Stimulated activated naive CD8-positive, alpha-beta T cell treated with anti-CD3 and anti-CD28 coated beads, Interleukin-15, amount 100 ng/mL, for 72 hours (primary cell): ENCODE measurements at places on chromosomes 3 and 15.

GRCh38 chr3:169980055-169980454, 13.4 kb downstream of the SEC62 start:
- DNase-seq = no peak

DNA sequence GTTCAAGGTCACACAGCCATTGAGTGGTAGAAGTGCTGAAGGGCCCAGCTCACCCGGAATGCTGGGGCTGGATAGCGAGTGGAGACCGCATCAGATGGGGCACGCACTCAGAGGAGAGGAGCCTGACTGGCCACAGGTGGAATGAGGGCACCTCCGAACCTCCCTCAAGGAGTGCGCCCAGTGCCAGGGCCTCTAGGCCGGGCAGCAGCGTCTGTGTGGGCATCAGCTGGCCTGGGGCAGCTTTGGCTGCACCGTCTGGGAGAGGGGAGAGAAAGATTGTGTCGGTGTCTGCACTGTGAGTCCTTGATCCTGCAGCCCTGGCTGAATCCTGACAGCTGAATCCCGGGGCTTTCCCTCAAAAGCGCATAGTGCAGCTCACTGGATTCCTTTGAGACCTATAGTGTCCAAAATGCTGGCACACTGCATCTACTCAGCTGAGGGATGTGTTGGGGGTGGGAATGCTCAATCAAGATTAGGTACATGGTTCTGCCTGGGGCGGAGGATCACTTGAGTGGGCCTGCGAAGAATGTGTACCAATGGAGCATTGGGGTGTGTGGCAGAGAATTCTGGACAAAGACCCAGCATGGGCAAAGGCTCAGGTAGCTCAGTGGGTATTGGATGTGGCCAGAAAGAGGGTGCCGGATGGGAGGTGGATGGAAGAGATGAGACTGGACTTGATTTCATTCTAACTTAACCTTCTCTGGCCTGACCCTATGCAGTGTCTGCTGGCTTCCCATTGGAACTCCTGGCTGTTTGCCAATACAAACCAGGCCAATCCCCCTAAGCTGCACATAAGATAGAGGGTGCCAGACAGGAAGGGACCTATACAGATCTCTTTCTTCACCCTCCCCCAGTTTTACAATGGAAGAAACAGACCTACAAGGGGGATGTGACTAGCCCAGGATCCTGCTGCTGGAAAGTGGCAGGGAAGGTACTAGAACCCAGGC, 950 bp downstream of the ANKDD1A start:
- DNase-seq = no peak

DNA sequence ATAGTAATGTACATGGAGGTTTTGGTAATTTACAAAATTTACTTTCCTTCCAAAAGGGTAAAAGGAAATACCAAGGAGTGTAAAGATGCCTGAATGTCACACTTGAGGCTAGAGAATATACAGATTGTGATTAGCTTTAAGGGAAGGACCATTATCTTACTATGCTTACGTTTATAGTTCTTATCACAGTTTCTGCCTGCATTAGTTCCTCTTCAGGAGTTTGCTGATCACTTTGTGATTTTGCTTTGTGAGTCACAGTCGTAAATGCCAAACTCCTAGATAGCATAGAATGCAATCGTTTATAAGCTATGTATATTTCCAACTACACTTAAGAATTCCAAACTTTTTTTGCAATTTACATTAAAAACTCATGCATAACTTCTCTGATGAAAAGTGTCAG, 1034.6 kb downstream of the DIPK2A start:
- no peak for DNase-seq

DNA sequence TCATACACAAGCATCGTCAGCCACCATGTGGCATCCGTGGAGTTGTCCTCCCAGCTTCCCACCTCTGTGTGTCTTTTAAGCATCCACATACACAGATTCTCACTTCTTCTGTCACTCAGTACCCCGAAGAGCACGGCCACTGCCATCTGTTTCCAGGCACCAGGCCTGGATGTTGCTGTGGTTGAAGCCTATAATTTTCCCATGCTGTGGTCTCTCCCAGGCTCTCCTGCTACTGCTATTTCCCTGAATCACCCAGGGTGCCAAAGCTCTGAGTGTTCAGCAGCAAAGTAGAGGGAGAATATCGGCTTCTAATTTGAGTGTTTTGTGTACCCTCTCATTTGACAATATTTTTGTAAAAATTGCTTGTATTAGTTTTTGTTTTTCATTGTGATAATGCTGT, 265.7 kb downstream of the DIPK2A start:
- DNase-seq = no peak

DNA sequence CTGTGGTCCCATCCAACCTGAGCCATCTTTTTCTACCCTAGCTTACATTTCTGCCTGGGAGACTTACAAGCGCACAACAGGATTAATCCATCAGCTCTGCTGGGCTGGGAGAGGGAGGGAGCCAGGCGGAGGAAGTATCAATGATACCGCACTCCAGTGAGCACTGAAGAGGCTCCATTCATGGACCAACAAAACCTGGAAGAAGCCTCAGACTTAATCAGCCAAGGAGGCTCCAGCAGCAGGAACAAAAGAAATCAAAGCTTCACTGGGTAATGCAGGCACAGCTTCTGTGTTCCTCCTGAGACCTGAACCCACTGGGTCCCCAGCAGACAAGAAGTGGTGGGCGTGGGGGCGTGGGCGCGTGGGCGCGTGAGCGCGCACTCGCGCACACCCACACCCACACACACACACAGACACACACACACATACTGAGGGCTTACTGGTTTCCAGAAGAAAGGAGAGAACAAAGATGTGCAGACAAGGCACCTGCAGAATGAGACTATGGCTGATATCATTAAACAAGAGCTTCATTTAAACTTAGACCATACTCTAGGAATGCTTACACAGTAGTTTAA, 87.0 kb upstream of the BOC start:
- DNase-seq = no peak

GRCh38 chr3:23991683-23992628, 46.9 kb downstream of the NR1D2 start:
- no peak for DNase-seq

DNA sequence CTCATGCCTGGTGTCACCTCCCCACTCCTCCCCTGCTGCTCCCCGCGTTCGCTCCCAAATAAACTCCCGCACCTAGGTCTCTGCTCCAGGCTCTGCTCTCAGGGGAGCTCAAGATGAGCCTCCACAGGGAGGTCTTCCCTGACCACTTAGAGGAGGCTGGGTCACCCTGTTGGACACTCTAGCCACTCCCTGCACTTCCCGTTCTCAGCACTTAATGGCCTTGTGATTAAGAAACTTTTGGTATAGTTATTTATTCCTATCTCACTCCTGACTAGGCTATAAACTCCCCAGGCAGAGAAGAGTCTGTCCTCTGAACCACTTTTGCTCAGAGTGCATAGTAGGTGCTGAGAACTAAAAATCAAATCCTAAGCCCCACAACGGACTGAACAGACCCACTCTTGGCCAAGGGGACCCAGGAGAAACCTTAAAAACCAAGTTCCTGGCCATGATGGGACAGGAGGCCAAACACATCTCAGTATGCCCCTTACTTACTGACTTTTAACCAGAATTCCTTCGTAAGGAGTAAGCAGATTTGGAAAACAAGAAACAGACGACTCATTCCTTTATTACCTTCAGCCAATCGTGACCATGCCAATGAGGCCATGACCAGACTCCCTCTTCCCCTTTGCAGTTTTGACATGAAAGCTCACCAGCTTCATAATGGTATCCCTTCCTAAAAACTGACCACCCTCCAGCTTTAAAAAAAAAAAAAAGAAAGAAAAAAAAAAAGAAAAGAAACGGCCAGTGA, 69.0 kb upstream of the HRH1 start:
- no peak for DNase-seq

- no peak for DNase-seq
These were observed 46.4 kb downstream of the CBLB start for GRCh38 chr3:105822171-105823123.

DNA sequence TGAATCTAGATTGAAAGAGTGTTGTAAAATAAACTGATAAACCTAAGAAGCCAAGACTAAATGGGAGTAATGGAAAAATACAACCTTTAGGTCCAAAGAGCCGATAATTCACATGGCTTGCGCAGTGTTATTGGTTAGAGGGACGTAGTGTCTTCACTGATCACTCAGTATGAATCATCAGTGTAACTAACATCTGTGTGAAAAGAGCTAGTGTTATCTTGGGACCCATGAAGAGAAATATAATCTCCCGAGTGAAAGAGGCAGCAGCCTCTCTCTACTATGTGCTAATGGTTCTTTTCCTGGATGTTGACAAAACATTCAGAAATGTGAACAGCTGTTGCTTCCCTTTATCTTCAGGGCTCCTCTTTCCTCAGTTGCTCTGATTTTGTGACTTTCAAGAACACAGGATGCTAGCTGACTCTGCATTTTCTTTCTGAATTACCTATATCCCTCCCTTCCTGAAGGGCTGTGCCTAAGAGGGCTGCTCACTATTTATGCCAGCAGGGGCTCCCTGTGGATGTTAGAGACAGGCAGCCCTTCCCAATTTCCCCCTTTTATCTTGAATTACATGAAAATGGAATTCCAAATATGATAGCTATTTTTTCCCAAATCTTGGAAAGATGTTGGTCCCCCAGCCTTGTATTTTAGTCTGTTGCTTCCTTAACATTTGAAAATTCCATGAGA, 128.8 kb downstream of the GRM7 start:
- DNase-seq = no peak

DNA sequence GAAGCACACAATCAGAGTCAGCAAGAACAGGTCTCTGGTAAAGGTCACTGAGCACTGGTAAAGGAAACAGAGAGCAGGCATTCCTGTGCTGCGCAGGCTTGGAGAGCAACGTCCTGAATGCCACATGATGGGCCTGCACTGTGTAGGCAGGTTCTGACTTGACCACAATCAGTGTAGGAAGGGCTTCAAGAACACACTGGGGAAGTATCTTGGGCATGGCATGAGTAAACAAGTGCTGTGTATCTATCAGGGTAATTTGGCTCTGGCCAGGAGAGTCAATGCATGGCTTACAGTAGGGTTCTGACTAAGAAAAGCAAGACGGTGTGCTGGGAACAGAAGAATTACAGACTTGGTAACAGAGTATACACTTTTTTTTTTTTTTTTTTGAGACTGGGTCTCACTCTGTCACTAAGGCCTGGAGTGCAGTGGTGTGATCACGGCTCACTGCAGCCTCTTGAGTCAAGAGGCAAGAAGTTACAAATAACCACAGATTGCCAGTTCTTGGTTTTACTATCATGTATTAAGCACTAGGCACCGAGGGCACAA, 30.6 kb downstream of the TBC1D2B start:
- no peak for DNase-seq

DNA sequence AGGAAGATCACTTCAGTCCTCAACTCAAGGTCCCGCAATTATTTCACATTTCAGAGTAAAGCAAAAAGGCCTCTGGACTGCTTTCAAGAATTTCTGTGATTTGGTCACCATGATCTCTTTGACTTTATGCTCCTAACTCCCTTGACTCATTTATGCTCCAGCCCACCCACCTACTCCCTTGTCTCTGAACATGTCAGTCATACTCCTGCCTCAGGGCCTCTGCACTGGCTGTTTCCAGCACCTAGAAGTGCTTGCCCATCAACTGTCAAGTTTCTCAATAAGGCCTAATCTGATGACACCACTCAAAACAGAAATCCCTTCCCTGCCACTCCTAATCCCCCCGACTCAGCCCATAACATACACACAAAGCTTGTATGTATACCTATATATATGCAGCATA, 36.1 kb upstream of the CSPG5 start:
- DNase-seq = no peak

- DNase-seq = no peak
These were observed 190.6 kb downstream of the TCF12 start for GRCh38 chr15:57109005-57109404.

DNA sequence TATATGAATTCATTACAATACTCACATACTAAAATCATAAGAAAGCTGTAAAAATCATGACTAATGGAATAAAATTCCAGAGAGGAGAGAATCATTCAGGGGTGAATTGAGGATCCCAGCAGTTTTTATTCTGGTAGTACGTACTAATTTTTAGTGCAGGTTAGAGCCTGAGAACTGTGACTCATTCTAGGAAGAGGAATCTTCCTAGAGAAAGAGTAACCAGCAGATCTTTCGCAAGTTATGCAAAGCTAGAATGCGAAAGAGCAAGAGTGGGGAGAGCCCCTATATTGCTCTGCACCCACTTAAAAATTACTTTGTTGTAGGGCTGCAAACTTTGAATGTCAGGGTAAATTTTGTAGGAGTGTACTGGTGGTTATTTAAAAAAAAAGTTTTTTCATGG, 303.6 kb upstream of the ARPP21 start:
- no peak for DNase-seq

- DNase-seq = no peak
These were observed 43.4 kb upstream of the APEH start for GRCh38 chr3:49630784-49631183.

GRCh38 chr3:83523470-83524073, 1435.2 kb upstream of the CADM2 start:
- DNase-seq = peak; percentile 3

- DNase-seq = no peak
These were observed 53.4 kb downstream of the LSM3 start for GRCh38 chr3:14231998-14232501.

GRCh38 chr15:33508703-33509102, 197.9 kb downstream of the RYR3 start:
- no peak for DNase-seq

- DNase-seq = no peak
These were observed 6.0 kb downstream of the CCDC12 start for GRCh38 chr3:46970391-46971091.

DNA sequence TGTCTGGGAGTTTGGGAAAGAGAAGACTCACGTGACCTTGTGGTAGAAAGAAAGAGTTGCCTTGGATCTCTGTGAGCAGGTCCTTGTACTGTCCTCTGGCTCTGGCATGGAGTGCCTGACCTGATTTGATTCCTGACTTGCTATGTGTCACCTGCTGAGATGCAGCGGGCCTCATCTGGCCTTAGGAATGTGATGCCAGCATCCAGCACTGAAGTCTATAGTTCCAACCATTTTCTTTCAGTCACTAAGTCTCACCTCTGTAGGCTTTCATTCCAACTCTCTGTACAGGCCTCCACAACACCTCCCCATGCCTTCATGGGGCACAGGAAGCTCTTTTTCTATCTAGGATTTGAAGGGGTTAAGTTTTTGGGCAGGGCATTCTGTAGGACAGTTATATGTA, 12.1 kb upstream of the OXSR1 start:
- DNase-seq = no peak

- no peak for DNase-seq
These were observed 15.3 kb downstream of the ZBTB38 start for GRCh38 chr3:141383555-141384129.

- no peak for DNase-seq
These were observed 107.9 kb downstream of the LRTM1 start for GRCh38 chr3:54819946-54820345.

GRCh38 chr3:21672303-21672702, 78.7 kb downstream of the ZNF385D start:
- DNase-seq = no peak

- no peak for DNase-seq
These were observed 507.5 kb upstream of the NR2F2 start for GRCh38 chr15:95822961-95823360.

DNA sequence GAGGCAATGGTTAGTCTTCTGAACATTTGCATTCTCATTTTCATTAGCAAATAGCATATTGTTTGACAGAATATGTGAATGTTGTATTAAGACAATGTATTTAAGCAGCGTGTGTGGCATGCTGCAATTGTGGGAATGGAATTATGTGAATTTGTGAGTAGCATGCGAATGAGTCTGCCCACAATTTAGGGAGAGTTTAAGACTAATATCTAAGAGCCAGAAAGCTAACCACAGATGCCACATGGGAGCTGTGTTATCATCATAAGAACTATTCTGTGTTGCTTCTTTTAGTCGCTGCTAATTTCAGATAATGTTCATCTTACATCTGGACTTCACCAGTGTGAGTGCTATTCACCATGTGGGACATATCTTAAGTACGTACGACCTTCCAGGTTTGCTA, 494.5 kb downstream of the RBMS3 start:
- no peak for DNase-seq
